ENCODE measurements at places on chromosomes 2 and 18. TPM values are rescaled to one million over a fixed set of nuclear protein-coding genes. Genes with fewer than 3 reads are reported as not detected.

GRCh38 chr2:120703330-120703994, 32.2 kb upstream of the GLI2 start:
- no peak for DNase-seq

- DNase-seq = no peak
Observed at GRCh38 chr18:33873112-33873511, 295.1 kb downstream of the ASXL3 start.

GRCh38 chr2:217527590-217528202, 475.1 kb downstream of the TNS1 start:
- no peak for DNase-seq

GRCh38 chr2:72204156-72204785, 56.6 kb upstream of the CYP26B1 start:
- no peak for DNase-seq

- no peak for DNase-seq
Observed at GRCh38 chr18:7116001-7116730, 1.4 kb downstream of the LAMA1 start.

GRCh38 chr2:234969306-234970098, 17.7 kb downstream of the SH3BP4 start:
- no peak for DNase-seq

GRCh38 chr2:174600349-174600748, 2.7 kb upstream of the WIPF1 start:
- no peak for DNase-seq

GRCh38 chr2:23497063-23497462, 112.1 kb downstream of the KLHL29 start:
- peak; percentile 36 for DNase-seq

- no peak for DNase-seq
Observed at GRCh38 chr2:64780041-64780440, 126.3 kb upstream of the SERTAD2 start.

DNA sequence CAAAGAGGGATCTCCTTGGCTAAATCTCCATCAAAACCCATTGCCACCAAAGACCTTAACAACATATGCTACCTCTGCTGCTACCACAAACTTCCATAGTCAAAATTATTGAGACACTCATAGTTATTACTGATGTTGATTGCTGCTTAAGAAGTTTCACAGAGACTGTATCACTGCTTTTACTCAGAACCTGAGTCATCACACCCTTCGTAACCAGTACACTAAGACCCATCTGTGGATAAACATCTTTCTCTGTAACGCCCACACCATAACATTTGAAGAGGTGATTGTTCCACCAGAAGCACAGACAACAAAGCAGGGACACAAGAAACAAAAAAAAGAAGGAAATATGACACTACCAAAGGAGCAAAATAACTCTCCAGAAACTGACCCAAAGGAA, 1563.1 kb downstream of the LRP1B start:
- DNase-seq = no peak

GRCh38 chr2:230715201-230715600, 2.6 kb downstream of the CAB39 start:
- DNase-seq = no peak

DNA sequence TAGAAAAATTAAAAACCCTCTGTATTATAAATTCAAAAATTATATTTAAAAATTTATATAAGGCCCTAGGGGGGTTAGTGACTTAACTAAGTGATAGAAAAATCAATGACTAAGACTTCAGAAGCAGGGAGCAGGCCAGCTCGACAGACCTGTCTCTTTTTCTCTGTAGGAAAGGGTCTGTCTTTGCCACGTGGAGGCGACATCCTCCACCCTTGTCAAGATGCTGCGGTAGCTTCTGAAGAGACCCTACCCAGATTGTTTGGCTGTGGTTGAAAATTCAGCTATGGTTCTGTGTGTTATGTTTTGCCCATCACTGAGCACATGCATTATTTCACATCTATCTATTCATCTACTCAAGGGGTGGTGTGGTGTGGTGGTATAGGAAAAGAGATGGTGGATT, 8.2 kb upstream of the SLC4A3 start:
- no peak for DNase-seq

- no peak for DNase-seq
Observed at GRCh38 chr18:47758000-47758399, 172.5 kb downstream of the SMAD2 start.

DNA sequence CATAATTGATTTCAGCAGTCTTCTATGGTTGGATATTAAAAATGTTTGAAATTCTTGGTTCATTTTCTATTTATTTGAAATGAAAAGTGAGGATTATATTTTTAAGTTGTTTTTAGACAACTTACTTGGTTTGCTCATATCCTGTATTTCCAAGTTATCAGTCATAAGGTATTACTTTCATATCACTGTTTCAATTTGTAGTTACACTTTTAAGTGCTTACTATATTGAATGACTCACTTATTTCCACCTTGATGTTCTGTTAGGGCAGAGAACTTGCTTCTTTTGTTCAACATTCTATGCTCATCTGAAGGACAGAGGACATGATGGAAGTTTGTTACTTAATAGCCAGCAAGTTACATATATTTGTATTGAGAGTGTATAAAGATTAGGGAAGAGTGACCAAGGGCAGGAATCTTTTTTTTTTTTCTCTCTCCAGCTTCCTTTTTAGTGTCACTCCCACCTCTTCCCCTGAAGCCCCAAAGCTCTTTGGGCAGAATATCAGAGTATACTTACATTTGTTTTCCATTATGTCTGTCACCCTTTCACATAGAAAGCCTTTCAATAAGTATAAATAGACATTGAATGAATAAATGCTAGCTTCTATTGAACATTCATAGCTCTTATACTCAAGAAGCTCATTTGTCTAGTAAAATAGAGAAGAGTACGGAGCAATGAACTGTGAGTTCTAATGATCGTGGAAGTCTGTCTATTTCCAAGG, 28.1 kb downstream of the PIK3C3 start:
- no peak for DNase-seq

DNA sequence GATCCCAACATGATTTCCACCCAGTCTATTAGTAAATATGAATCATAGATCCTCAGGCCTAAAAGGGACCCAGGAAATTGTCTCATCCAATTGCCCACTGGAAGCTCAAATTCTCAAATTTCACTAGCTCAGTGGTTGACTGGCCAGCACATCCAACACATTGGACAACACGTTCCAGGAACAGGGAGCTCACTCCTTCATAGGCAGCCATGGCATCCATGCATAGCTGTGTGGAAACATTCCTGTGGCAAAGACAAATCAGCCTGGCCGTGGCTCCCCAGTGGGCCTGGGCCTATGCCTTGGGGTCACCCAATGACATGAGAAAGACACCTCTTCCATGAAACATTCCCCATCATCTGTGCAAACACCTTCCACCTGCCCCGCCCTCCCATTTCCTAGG, 261.1 kb downstream of the ANAPC1 start:
- no peak for DNase-seq

DNA sequence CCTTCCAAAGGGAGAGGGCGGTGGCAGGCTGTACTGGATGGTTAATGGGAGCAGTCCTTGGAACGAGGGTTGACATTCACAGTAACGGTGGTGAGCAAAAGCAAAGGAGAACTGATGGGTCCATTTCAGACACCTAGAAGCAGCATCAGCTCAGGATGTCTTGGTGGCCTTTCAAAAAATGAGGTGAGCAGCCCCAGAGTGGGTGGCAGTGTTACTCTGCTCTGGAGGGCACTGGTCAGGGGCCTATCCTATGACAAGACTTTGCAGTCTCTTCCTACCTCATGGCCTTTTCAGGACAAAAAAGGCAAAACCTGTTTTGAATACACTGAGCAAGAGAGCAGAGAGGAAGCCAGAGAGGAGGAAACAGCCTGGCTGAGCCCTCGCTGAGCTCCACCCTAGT, 23.5 kb downstream of the CAPN14 start:
- DNase-seq = no peak

DNA sequence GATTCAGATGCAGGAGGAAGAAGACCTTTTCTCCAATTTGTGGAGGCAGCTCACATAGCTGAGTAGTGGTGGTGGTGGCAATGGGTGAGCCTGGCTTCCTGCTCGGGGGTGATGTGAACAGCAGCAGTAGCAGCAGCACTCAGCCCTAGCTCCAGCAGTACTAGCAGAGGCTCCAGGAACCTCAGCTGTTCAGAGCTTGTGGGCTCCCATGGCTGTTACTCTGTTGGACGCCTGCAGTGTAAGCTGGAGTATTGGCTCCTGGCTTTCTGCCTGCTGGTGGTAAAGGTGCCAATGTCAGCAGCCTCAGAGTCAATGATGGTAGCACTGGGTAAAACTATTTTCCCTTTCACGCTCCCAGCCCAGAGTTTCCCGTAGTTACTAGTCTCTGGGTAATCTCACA, 3.1 kb upstream of the SEH1L start:
- no peak for DNase-seq

DNA sequence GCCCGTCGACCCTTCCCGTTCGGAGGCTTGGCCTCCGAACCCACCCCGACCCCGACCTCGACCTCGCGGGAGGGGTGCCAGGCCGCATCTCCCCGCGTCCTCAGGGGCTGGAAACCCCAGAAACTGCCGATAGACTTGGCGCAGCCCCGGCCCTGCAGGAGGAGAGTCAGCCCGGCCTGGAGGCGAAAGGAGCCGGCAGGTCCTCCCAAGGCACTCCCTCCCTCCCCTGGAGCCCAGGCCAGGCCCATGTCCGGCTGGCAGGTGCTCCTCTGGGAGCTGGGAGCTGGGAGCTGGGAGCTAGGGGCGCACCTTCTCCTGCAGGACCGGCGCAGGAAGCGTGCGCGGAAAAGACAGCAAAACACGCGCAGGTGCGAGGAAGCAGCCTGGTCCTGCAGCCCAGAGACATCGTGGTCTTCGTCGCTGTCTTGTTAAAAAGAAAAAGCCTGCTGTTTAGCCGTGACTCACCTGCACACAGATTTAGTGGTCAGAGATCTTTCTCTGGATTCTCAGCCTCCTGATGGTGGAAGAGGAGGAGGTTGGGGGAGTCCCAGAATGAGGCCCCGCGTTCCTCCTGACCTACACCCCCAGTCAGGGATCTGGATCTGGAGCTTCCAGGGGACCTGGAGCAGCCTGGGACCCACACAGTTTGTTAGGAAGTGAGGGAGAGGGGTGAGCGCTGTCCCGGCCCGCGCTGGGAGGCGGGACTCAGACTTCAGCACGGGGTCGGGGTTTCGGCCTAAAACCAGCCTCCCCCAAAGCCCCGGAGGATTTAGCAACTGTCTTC, 660 bp upstream of the MBP start:
- DNase-seq = no peak

DNA sequence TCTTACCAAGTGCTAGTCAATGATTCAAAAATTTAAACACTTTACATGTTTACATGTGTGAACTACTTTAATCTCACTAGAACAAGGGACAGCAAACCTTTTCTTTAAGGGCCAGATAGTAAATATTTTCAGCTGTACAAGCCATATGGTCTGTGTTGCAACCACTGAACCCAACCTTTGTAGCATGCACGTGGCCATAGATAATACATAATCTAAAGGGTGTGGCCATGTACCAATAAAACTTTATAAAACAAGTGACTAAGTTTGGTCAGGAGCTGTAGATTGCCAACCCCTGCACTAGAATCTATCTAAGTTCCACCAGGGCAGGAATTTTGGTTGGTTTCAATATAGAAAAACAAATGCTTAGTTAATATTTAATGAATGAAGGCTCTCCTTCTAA, 18.4 kb upstream of the SPRED2 start:
- DNase-seq = no peak

GRCh38 chr2:141386168-141386567, 744.6 kb downstream of the LRP1B start:
- no peak for DNase-seq

DNA sequence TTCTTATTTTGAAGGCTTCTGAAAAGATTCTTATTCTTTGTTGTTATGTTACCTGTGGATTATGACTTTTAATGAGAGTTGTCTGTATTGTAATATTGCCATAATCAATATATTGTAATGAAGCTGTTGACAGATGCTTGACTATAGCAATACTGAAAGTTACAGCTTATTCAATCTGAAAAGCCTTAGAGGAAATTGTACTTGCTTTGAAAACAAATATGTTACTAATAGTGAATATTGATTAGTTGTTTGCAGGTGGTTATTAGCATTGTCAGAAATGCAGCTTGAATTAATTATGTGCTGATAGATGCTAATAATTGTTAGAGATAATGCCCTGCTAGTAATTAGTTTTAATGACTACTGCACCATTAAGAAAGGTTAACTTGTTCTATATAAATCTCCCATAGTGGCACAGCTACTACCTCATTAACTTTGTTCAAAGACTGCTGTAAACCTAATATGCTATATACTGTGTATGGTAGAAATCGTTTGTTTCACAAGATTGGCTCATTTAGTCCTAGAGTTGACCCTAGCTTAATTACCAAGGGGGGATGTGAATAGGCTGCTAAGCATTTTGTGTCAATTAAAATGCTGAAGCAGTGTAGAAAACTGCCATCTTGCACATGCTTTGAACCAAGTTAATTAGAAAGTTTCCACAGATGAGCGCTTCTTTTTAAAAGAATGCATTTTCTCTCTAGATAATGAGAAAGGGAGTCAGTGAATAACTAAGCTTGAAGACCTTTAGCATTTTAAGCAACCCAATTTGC, 30.5 kb downstream of the SLC39A10 start:
- DNase-seq = no peak

DNA sequence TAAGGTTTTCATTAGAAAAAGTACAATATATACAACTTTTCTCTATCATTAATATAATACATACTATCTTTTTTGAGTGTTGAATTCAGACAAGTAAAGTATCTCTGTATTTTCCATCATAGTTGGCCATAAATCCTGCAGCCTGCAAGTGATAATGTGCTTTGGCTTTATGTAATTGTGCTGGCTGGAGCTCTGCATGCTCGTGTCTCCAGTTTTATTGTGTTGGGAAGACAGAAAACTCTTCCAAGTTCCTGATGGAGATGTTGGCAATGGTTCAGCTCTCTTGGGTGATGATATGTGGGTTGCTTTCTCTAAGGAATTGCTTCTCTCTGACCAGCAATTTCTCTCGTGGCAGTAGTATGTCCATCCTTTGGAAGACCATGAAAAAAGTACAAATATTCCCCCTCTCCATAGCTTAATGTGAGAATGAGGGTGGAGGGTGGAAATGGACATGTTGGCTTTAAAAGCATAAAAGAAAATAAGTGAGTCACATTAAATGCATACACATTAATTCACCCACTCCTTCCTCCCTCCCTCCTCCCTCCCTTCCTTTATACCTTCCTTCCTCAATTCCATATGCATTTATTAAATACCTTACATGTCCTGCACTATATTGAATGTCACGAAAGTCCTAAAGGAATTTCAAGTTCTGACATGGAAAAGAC, 344.2 kb downstream of the MTX2 start:
- no peak for DNase-seq

The HOXD11 gene
- not detected for total RNA-seq

The NPAS2 gene
- 6.5 TPM for total RNA-seq

The FER1L5 gene
- not detected for total RNA-seq

The EIF4E2 gene
- 96.2 TPM for total RNA-seq

The GRB14 gene
- not detected for total RNA-seq

The HOXD3 gene
- total RNA-seq = not detected

The VWA3B gene
- total RNA-seq = not detected

The DCDC2C gene
- not detected for total RNA-seq

The RFTN2 gene
- not detected for total RNA-seq

The CIDEA gene
- not detected for total RNA-seq

The TLX2 gene
- 1.2 TPM for total RNA-seq

Data from activated T-helper 1 cell treated with anti-CD3 and anti-CD28 coated beads, Interleukin-12 subunit alpha, Interleukin-12 subunit beta, Interleukin-2, Interleukin-4 antibody, amounts not matched to agents 30 ng/mL and 10 ng/mL and 1 ng/mL, durations not matched to agents 14 hours and 24 hours and 36 hours (primary cell).